ENCODE measurements at places on chromosomes 6 and 20.

- no peak for DNase-seq
Observed at GRCh38 chr20:16098890-16099639, 474.2 kb downstream of the KIF16B start.

GRCh38 chr6:74319292-74319691 is 623.3 kb downstream of the CD109 start:
- no peak for DNase-seq

- no peak for DNase-seq
Observed at GRCh38 chr20:19528286-19529030, 229.6 kb upstream of the RIN2 start.

DNA sequence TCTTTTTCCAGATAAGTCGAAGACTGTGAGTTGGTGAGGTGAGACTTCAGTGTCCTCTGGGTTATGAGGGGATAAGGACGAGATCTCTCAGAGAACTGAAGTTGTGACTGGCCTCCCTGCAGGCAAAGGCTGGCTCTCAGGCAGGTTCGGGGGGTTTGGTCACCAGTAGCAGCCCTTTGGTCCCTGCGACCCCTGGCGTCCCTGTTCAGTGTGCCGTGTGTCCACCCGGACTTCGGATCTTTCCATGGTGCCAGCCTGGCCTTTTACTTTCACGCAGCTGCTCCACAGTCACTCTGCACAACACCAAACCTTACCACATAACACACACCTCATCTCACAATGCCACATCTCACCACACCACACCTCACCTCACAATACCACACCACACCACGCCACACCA is 131.9 kb downstream of the ERMARD start:
- no peak for DNase-seq

DNA sequence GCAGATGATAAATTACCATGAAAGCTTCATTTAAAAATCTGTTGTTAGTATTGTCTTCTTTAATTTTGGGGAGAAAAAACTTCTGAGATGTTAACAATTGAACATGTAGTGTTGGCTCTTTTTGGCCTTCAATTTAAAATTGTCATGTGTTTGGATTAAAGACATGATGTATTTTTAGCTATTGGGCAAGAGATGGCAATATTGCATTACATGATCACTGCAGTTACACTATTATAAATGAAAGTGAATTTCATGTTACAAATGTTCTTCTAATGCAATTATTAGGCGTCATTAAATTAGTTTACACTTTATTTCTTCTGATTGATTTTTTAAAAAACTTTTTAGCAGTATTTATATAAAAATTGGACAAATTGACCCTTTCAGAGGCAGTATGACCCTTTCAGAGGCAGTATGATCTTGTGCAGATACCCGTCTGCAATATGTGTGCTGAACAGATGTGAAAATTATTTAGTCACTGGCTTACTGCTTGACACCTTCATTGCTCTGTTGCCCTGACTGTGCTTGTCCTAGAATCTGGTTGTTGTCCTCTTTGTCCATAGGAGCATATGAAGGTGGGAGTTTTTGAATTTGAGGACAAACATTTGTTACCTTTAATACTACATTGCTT is 25.8 kb downstream of the CDKAL1 start:
- DNase-seq = no peak

DNA sequence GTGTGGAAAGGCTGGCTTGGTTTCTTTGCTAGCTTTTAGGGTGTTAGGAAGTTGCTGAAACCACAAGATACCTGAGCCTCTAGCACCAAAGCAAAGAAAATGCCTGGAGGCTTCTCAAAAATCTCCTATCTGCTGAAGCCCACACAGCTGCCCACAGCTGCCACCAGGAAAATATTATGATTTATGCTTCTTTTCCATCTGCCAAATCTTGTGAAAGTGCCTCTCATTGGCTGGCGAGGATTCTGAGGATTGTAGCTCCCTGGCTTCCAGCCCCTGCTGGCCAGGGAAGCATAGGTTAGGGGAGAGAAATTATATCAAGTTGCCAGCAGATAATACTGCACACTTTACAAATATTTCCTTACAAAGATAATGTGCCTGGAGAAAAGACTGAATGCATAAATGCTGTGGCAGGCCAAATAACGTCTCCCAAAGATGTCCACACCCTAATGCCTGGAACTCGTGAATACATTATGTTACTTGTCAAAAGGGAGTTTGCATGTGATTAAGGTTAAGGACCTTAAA is 98.4 kb downstream of the MRPL14 start:
- no peak for DNase-seq

- DNase-seq = no peak
Observed at GRCh38 chr6:26332843-26333242, 32.2 kb upstream of the BTN3A2 start.

All from NAMALWA (cell line).